ENCODE measurements at places on chromosomes 16 and 17. TPM values are rescaled to one million over a fixed set of nuclear protein-coding genes. Genes with fewer than 3 reads are reported as not detected.

- H3K27me3 ChIP-seq, result no peaks in the 10 kb centered on the region
- no peak overlapping the region for H3K27ac ChIP-seq
- DNase-seq, result no peak
- no peak overlapping the region for H3K4me3 ChIP-seq
- H3K36me3 ChIP-seq, result no peaks in the 10 kb centered on the region
These were observed 181.7 kb downstream of the BANP start for GRCh38 chr16:88132836-88133506.

DNA sequence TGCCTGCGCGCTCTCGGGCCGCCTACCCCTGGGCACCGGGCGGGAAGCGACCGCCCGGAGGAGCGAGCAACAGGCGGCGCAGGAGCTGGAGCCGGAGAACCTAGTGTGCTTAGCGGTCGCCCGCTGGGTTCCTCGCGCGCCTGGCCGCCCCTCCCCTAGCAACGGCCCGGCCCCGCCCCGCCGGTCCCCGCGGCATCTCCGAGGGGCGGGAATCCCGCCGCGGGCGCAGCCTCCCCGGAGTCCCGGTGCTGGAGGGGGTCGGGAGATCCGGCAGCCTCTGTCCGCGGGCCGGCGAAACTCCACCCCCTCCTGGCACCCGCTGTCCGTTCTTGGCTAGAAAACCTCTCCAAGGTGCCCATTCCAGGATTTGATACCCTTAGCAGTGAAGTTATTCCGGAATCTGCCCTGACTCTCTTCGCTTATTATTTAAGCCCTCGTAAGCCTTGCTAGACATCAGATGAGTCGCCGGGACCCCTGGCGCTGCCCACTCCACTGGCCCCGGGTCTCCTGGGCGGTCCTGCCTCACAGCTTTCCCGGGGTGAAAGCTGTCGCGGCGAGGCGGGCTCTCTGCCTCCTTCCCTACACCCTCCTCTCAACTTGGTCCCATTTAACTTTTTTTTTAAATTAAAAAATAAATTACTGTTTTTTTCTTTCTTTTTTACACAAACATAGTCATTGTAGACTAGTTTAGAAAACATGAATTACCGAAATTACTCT, at the start of gene RPRML:
Gene RPRML (minus strand): TSS at position 107 of the 717 bp plus-strand sequence. CDS start 246 bp downstream, outside the sequence.
- peaks cover 43% of the 10 kb centered on the region for H3K27me3 ChIP-seq
- no peaks in the 10 kb centered on the region for H3K36me3 ChIP-seq
- H3K27ac ChIP-seq, result no peak within 1 kb of the TSS
- H3K4me3 ChIP-seq, result peak within 1 kb of the TSS; percentile 11
- peak; percentile 32 for DNase-seq

GRCh38 chr16:55351936-55352335, 27.9 kb downstream of the IRX6 start:
- H3K36me3 ChIP-seq, result no peaks in the 10 kb centered on the region
- no peak for DNase-seq
- no peak overlapping the region for H3K4me3 ChIP-seq
- no peaks in the 10 kb centered on the region for H3K4me1 ChIP-seq

DNA sequence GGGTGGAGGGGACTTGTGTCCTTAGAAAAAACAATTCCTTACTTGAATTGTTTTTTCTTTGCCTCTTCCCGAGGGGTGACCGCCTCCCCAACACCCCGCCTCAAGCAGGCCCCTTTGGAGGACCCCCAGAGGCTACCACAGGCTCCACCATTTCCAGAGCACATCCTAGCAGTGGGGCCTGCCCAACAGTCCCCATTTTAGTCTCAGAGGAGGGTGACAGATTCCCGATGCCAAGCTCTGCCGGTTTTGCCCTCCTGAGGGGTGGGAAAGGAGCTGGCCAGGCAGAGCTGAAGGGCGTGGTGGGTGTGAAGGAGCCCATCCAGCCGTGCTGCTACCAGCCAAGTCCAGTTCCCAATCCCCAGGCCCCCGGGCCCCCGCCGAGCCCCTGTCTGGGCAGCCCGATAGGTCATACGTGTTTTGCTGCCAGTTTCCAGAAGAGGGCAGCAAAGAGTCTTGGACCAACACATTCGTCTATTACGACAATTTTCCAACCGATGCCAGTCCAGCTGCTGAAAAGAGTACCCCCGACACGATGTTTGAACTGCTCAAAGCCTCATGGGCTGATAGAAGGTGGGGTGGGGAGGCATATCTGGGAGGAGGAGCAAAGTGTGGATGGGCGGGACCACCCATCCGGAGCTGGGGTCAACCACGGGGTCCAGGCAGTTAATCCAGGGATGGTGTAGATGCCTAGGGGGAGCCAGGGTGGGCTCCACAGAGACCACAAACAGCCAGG, 18.8 kb upstream of the GAA start:
- no peak overlapping the region for H3K27ac ChIP-seq
- DNase-seq, result peak; percentile 46
- H3K4me1 ChIP-seq, result no peaks in the 10 kb centered on the region
- H3K4me3 ChIP-seq, result no peak overlapping the region

GRCh38 chr16:78962457-78962929, 638.0 kb downstream of the MAF start:
- no peak overlapping the region for H3K4me3 ChIP-seq
- H3K27me3 ChIP-seq, result no peaks in the 10 kb centered on the region
- DNase-seq, result no peak
- H3K36me3 ChIP-seq, result no peaks in the 10 kb centered on the region
- H3K4me1 ChIP-seq, result no peaks in the 10 kb centered on the region

GRCh38 chr17:42405963-42406495, 17.0 kb downstream of the CAVIN1 start:
- H3K4me1 ChIP-seq, result peaks cover 26% of the 10 kb centered on the region
- no peak overlapping the region for H3K4me3 ChIP-seq
- DNase-seq, result no peak
- H3K36me3 ChIP-seq, result peaks cover 5% of the 10 kb centered on the region
- no peak overlapping the region for H3K27ac ChIP-seq

Gene TBC1D28
- polyA plus RNA-seq, result not detected

Gene ACBD4
- 16.6 TPM for polyA plus RNA-seq

Gene VPS35
- 158 TPM for polyA plus RNA-seq

All from large intestine (tissue), 12 donors.